ENCODE measurements at places on chromosomes 12 and 14.
A peak's percentile ranks its signal among the peaks of the same experiment; 100 is the strongest.

- no peak for DNase-seq
Observed at GRCh38 chr14:87203346-87203745, 789.6 kb downstream of the GALC start.

GRCh38 chr12:71439613-71440344 is at the start of gene LGR5:
Gene LGR5 (plus strand): TSS chr12:71439798. CDS start chr12:71440081, 283 bp downstream.
- DNase-seq: no peak

- DNase-seq: no peak
Observed at GRCh38 chr12:131687346-131688125, 23.4 kb upstream of the SFSWAP start.

GRCh38 chr12:13602172-13602571 is 379.2 kb downstream of the GRIN2B start:
- no peak for DNase-seq

- no peak for DNase-seq
Observed at GRCh38 chr14:66745078-66745477, 237.1 kb downstream of the GPHN start.

DNA sequence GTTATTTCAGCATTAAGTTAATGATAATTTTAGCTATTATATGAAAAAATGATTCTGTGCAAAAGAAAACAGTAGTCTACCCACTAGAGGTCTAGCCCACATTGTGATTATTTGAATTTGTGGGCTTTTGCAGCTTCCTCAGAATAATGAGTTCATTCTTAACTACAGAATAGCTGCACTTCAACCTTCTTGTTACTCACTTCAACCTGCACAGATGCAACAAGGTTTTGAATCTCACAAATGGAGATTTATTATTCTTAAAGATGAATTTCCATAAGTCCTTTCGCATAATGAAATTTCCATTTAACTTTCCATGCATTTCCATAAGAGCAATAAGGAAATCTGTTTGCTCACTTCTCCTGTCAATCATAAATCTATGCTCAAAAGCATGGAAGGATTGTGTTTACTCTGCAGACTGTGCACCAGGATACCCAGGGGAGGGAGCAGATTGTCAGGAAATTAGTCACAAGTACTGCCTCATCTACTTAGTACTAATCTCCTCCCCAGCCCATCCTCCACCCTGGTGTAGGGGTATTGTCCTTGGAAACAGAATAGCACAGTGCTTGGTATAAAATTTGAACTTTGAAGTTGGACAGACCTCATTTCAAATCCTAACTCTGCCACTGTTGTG is 24.1 kb downstream of the PTGER2 start:
- no peak for DNase-seq

DNA sequence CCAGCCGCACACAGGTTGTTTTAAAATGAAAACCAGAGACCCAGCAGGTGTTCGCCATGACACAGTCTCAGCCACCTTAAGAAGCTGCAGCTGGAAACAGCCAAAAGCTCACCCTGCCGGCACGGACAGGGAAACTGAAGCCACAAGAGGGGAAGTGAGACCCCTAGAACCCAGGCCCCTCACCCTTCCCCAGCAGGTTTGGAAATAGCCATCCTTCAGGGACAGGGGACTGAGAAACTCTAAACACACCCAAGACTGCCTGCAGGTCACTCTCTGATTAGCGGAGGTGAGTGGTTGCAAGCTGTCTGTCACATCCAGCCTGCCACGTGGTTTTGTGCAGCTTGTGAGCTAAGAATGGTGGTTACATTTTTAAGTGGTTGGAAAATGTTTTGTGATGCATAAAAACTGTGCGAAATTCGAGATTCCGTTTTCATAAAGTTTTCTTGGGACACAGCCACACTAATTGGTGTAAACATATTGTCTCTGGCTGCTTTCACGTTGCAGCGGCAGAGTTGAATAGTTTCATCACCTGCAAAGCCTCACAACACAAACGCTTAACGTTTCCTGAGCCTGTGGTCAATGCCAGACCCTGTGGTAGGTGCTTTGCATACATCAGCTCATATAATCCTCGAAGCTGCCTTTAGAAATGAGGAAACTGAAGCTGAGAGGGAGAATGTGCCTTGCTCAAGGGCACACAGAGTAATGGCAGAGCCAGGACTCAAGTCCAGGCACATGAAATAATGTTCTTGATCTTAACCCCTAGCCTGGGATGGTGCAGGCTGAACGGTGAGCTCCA is 1.7 kb upstream of the SELPLG start:
- DNase-seq: peak; percentile 66

GRCh38 chr12:132572106-132572505 is 38.3 kb downstream of the LRCOL1 start:
- DNase-seq: no peak

DNA sequence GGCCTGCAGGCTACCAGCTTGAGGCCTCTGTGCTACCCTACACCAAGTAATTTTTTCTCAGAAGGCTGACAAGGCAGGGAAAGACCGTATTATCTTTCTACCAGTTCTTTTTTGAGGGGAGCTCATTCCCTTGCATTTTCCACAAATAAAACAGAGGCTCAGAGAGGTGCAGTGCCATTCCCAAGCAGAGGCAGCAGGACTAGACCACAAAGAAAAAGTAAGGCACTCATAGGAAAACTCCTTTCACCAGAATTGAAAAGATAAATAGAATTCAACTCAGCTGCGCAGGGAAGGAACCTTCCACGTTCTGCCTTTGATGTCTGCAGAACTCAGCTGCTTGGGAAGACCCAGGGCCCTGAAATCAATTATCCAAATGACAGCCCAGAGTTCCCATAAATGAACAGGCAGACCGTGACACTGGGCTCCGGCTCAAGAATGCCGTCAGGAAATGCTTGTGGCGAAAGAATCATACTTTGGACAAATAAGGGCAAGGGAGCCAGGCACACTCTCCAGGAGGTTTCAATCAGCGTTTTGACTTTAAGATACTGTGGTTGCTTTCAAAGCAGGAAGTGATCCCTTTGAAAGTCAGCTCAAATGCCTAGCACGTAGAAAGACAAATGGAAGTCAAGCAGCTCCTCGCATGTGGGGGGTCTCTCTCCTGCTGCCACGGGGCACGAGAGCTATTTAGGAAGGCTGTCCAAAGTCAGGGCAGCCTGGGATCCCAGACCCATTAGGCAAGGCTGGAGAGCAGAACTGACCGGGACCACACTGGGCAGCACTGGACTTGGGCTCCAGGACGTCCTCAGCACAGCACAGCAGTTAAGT is 14.0 kb downstream of the KCTD10 start:
- peak; percentile 29 for DNase-seq

DNA sequence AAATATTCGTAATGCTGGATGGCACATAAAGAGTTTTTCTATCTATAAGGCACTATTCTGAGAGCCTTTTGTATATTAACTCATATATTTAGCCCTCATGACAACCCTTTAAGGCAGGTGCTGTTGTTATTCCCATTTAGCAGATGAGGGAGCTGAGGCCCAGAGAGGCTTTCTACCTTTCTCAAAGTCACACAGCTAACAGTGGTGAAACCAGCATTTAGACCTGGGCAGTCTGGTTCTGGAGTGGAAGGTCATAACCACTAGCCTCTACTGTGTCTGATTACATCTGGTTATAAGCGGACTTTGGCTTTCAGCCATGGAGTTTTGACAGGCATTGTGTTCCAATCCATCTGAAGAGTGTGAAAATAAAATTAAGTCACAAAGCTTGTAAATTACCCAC is 41.2 kb upstream of the HDAC7 start:
- DNase-seq: no peak

DNA sequence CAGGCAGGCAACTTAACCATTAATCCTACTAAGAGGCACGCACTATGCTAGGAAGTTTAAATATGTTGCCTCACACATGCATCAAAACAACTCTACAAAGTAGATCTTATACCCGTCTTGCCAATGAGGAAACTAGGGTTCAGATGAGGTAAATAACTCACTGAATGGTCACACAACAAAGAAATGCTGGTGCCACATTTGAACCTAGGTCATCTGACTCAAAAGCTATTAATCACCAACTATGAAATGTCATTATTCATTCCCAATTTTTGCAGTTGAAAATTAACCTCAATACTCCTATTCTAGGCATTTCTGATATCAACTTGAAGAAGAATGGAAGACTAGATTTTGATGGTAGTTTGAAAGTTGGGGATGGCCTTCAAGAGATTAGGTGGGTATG is 2.8 kb upstream of the PYROXD1 start:
- DNase-seq: no peak

- no peak for DNase-seq
Observed at GRCh38 chr12:64883264-64884163, 59.1 kb downstream of the TBC1D30 start.

DNA sequence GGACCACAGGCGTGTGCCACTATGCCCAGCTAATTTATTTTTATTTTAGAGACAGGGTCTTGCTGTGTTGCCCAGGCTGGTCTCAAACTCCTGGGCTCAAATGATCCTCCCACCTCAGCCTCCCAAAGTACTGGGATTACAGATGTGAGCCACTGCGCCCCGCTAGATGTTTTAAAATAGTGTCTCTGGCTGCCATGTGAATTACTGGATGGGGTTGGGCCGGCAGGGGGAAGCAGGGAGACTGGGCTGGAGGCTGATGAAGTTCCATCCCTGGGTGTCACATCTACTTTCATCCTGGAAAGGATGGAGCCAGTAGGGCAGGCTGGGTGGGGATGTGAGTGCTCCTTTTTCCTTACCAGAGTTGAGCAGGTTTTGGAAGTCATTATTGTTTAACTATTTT is 46.1 kb downstream of the DNAH10 start:
- DNase-seq: no peak

DNA sequence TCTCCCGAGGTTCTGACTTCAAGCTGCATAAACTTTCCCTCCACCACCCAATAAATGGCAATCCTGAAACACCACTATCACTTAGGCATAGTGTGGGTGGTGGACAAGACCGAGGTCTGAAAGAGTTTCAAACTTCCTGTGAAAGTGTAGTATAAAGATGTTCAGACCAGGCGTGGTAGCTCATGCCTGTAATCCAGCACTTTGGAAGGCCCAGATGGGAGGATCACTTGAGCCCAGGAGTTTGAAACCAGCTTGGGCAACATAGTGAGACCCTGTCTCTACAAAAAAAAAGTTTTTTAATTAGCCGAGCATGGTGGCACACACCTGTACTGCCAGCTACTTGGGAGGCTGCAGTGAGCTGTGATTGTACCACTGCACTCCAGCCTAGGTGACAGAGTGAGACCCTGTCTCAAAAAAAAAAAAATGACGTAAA is 61.9 kb downstream of the CCDC92 start:
- DNase-seq: no peak

DNA sequence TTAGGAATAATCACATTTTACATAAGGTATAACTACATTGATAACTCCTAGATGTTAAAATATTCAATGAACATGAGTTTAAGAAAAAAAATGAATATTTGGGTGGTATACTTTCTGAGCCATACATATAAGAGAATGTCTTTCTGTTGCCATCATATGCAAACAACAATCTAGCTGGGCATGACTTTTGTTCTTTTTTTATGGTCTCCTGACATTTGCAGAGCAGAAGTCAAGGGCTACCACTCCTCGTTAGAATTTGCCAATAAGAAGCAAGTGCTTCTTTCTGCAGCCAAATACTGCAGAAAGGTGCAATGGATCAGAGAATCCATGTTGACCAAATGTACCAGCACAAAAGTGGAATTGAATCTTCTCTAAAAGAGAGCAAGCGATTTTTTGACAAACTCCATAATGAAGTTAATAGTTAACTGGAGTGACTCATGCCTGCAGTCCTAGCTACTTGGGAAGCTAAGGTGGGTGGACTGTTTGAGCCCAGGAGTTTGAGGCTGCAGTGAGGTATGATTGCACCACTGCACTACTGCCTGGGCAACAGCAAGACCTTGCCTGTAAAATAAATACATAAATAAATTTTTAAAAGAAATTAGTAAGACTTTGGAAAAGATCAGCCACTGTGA is 25.5 kb upstream of the CCDC91 start:
- DNase-seq: no peak

DNA sequence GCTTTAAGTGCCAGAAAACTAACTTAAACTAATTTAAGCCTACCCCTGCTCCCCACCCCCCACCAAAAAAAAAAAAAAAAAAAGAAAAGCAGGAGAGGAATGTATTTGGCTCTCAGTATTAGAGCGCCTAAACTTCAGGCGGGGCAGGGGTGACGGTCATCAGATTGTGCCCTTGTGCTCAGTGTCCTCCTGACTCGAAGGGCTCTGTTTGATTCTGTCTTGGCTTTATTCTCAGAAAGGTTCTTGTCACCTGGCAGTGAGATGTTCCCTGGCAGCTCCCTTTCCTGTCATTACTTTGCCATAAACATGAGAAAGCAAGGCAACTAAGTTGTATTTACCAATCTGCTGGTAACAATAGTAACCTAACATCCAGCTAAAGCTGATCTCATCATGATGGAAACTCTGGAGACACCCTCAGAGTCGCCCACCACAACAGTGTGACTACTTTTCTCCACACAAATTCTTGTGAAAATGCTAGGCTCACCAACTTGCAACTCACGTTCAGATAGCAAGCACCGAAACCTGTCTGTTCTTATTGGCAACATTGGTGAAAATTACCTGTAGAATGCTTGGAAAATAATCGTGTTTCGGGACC is 39.0 kb upstream of the WNK1 start:
- DNase-seq: no peak

All from naive thymus-derived CD4-positive, alpha-beta T cell (primary cell).